Right ventricle myocardium inferior (tissue), 1 donor: ENCODE measurements at places on chromosomes 7 and 10. TPM values are rescaled to one million over a fixed set of nuclear protein-coding genes. Genes with fewer than 3 reads are reported as not detected.

DNA sequence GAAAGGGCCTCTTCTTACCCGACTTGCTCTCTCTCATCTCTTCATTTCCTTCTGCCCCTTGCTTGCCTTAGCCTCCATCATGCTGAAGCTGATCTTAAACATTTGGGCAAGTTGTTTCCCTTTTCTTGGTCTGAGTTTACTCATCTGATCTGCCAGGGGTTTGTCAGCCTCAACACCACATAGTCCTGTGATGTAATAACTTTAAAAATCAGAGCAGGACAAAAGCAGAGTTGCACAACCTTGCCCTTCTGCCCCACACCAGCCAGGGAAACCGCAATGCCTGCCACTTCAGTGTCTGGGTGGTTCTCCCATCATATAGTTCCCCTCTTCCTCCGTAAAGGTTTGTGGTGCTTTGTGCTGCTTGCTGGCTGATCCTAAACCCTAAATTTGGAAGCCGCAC, 9.9 kb upstream of the LIPM start:
- peak; percentile 77 for DNase-seq

GRCh38 chr7:107838816-107839565, 36.0 kb upstream of the SLC26A3 start:
- DNase-seq: no peak

DNA sequence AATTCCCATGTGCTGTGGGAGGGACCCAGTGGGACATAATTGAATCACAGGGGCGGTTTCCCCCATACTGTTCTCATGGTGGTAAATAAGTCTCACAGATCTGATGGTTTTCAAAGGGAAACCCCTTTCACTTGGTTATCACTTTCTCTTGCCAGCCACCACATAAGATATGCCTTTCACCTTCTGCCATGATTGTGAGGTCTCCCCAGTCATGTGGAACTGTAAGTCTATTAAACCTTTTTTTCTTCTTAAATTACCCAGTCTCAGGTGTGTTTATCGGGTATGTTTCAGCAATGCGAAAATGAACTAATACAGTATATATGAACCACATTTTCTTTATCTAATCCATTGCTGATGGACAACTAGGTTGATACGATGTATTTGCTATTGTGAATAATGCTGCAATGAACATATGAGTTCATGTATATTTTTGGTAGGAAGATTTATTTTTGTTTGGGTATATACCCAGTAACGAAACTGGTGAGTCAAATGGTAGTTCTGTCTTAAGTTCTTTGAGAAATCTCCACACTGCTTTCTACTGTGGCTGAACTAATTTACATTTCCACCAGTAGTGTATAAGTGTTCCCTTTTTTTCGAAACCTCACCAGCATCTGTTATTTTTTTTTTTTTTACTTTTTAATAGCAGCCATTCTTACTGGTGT, 70.0 kb upstream of the HGF start:
- no peak for DNase-seq

DNA sequence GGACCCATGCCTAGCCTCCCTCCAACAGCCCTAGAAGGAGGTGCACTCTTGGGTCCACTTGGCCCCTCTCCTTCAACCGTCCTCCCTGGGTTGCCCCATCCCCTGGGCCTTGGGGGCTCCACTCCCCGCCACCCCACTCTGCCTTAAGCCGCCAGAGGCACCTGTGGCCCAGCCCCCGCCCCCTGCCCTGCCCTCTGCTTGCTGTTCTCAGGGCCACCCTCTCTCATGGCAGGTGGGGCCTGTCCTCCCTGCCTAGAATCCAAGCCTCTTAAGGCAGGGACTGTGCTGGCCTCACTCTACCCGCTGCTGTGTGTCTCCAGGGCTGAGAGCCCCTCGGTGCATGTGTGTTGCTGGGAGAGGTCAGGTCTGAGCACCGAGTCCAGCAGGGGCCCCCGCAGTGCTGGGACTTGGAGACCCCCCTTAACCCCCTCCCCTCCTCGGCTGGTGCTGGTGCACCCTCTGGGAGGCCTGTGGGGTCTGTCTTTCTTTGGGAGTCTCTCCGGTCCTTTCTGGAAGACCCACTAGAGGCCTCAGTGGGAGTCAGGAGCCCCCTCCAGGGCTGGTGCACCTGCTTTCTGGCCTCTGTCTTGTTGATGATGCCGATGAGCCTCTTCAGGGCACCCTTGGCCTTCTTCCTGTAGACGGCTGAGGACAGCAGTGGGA, 43.8 kb downstream of the CFAP46 start:
- DNase-seq: peak; percentile 35

DNA sequence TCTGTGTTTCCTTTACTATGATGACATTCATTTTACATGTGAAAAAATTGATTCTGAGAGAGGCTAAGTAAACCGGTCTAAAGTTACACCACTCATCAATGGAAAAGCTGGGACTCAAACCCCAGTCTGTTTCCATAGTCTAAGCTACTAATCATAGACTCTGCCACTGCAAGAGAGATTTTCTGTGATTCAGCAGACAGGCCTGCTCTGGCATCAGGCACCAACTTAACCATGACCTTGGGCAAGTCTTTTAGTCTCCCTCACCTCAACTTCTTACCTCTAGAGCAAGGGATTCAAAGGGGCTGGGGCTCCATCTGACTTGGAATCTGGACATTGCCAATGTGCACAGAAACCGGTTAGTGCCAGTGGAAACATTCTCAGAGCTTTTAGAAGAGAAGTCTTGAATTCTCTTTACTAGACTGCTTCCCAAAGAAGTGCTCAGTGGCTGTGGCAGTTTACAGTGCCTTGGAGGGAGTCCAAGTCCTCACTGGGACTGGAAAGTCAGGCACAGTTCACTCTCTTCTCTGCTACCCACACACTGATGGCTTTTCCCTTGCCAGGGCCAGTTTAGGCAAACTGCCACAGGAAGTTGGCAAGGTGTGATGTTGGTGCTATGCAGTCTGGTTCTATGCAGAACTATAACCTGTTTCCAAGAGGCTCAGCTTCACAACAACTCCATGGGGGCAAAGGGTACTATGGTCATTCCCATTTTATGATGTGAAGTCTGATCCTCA, 4.5 kb upstream of the BLNK start:
- no peak for DNase-seq

GRCh38 chr7:40676221-40676620, 541.4 kb downstream of the SUGCT start:
- DNase-seq: no peak

- no peak for DNase-seq
These were observed 258.6 kb upstream of the NFE2L3 start for GRCh38 chr7:25893436-25893835.

Gene CYP17A1
- total RNA-seq: not detected

- no peak for DNase-seq
These were observed 237.3 kb downstream of the AHR start for GRCh38 chr7:17535776-17536175.

Gene RNF32
- total RNA-seq: 0.30 TPM

Gene PRTFDC1
- total RNA-seq: 7.1 TPM

- DNase-seq: no peak
These were observed 18.8 kb upstream of the PPP1R9A start for GRCh38 chr7:94888551-94888950.

Gene TSPAN13
- total RNA-seq: 16.7 TPM

Gene FAM25A
- not detected for total RNA-seq
